ENCODE measurements at places on chromosomes 4 and X.

DNA sequence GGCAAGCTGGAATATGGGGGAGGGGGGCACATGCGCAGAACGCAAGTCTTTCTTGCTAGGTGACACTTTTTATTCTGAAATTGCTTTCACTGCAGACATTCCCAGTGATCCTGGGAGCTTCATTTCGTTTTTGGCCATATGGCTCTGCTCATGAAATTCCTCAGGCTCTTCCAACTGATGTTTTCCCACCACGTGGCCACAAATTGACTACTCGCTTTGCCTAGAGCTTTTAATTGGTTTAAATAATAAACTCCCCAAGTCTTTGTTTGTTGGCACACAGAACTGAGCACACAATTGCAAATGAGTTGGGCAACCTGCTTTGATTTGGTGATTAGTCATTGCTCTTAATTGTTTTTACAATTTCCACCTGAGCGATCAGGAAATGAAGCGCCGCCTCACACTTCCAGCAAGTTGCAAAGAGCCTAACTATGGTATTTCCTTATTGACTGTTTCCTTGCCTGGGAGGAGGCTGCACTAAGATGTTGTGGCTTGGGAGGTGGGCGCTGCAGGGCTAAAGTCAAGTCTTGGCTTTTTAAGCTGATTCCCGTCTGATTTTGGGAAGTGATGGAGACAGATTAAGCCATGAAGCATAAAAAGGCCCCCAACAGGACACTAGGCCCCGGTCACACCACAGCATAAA is 282.5 kb downstream of the ZIC3 start:
- no peak for DNase-seq

GRCh38 chr4:102614801-102615200 is 113.6 kb downstream of the NFKB1 start:
- no peak for DNase-seq

DNA sequence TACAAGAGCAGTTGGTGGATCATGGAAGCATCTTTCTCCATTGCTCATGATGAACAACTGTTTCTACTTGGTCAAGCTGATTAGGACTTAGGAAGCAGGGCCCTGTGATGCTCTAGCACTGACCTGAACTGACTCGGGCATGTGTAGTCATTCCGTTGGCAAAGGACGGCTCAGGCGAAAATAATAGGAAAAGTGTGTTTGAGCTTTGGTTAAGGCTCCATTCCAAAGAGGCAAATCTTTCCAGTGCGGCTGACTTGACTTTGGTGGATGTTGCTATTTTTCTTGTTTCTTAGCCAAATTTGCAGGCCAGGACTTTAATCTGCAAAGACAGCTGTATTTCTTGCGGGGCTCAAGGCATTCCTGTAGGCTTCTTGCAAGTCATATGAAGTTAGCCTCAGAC is 39.5 kb downstream of the ZNF518B start:
- no peak for DNase-seq

GRCh38 chr4:82864336-82864979 is 26.5 kb downstream of the SEC31A start:
- no peak for DNase-seq

DNA sequence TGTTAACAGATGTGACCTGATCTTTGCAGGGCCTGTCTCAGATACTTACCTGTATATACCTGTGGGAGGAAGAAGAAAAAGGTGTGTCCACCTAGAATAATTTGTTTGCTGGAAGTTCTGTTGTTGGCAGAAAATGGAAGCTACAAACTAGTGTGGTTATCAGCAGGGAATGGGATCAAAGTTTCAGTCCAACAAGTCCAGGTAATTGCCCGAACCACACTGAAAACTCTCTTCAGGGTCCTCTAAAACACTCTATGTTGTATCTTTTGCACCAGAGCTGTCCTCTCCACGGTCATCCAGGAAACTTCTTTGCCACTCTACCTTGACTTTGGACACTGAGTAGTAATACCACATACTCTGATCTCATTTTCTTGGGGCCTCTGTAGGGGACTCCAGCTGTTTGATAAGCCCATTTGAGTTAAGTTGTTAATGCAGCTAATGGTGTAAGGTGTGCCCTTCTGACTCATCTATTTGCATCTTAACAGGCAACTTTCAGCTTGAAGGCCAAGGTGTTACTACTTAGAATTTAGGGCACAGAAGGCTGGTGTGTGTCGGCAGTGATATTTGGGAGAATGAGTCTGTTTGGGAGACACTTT is 38.7 kb upstream of the GATB start:
- DNase-seq = no peak

- no peak for DNase-seq
These were observed 90.3 kb downstream of the COMMD8 start for GRCh38 chr4:47373174-47373573.

DNA sequence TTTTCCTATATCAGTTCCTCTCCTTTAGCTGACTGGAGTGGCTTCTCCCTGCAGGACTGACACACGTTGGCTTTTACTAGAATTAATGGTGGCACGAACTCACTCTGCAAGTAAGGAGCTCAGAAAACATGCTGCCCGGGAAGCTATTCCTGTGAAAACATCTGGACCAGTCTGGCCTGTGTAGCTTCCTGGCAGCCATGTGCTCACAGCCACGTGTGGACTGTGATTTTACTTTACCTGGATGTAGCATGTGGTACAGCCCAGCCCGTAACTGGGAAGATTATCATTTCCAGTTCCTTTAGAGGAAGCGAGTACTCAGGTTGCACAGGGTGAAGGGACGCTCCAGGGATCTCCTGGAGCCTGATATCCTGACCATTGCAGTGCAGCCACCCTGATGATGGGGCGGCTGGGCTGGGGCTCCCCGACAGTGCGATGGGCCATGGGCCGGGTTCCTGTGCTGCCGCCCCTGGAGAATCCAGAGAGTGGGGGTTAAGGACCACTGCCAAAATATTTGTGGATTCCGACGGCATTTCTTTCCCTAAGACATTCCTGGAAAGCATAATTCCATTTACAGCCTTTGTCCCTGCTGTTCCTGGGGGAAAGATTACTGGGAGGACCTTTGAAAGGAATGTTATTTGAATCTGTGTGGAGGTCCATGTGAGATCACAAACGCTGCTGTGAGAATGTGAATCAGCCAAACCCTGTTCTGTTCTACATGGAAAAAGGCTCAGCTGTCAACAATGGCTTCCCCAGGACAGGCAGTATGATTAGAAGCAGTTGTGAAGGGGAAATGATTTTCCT is 35.0 kb downstream of the PROM1 start:
- DNase-seq = no peak

DNA sequence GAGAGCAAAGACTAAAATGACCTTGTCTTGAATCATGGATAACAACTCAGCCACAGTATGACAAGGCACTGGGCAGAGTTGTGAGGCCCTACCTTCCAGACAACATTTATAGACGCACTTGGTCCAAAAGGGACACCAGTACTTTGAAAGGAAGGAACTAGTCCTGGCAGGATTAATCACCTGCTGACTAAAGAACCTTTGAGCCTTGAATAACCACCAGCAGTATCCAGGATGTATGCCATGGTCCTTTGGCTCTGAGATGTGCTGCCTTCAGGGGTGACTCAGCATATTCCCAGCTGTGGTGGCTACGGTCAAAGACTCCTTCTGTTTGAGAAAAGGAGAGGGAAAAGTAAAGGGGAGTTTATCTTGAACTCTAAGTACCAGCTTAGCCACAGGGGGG is 118.1 kb upstream of the PRR32 start:
- DNase-seq = no peak

DNA sequence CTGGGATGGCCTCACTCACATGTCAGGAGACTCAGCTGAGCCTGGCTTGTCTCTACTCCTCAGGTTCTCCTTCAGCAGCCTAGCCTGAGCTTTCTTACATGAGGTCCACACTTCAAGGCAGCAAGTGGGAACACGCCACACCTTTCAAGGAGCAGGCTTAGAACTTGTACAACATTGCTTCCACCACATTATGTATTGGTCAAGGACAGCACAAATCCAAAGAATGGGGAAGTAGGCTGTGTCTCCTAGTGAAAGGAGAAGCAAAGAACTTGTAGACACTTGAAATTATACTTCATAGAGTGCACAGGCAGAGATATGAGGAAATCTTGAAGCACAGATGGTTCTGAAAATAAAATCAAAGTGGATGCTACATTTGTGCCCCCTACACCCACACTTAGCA is 120.9 kb upstream of the NOCT start:
- DNase-seq = no peak

GRCh38 chr4:111839141-111839540 is 306.1 kb upstream of the FAM241A start:
- no peak for DNase-seq

DNA sequence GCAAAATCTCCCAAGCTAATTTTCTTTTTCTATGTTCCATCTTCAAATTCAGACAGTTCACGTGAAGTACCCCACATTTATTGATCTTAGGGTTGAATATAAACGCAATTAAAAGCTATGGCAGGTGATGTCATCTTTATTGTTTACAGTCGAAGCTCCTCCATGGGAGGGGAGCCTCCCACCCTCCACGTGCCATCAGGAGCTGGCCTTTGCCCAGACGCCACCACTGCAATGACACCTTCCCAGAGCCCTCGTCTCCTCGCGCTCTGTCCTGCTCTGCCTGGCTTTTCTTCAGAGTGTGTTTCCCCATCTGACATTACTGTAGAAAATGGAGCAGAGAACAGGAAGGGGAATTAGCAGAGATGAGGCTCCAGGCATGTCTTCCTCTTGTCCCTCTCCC is 18.8 kb upstream of the CYP4V2 start:
- DNase-seq = no peak

DNA sequence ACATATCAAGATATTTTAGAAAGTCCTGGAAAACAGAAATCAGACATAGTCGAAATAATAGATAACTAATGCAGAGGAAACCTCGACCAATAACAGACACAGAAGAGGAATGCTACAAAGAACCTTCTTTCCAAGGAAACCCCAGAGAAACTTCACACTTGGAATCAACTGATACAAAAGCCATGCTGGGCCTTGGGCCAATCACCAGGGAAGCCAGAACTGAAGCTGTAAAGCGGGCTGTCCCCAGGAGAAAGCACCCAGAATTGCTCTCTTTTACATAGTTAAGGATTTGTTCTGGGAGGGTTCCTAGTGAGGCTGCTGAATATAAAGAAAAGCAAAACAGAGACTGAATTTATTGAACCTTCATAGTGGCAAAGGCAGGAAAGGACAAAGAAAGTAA is 100.5 kb downstream of the PRDM5 start:
- DNase-seq = no peak

DNA sequence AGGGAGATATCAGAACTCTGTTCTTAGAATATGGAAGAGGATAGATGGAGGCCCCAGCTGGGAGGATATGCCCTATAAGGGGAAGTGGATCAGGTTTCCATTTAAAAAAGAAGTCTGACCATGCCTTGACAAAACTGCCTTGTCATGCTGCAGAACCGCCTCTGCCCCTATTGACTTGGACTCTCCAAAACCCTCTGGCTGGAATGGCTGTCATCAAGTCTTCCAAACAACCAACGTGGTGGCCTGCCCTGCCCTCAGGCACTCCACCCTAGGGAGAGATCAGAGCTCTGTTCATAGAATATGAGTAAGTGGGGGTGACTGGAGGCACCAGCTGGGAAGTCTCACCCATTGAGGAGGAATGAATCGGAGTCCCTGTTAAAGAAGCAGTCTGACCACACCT is 114.9 kb downstream of the VSIG4 start:
- DNase-seq = no peak

DNA sequence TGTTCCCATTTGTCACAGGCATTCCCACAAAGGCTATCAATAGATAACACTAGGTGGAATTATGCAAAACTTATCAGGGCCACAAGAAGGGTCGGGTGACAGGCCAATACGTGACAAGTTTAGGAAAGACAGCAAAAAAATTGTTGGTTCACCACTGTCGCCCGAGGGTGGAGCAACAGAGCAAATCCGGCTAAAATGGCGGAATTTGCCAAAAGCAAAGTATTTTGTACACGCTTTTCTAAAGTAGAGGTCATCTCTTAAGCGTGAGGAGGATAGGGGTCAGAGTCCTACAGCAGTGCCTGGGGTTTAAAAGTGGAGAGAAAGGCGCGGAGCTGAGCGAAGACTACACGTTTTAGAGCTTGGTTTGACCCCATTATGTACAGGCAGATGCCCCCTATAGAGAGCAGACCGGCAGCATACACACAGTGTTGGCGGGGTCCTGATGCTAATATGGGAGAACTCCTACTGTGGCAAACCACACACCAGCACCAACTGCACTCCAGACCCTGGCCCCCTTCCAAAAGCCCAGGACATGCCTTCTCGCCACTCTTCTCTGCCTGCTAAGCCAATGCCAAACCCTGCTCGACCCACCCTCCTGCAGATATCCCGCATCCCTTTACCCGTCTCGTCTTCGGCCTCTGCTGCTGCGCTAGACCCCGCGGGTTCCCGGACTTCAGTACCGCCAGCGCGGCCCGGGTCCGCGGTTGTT is 733 bp downstream of the CCNA2 start:
- DNase-seq = peak; percentile 68

- no peak for DNase-seq
These were observed 13.8 kb upstream of the ZNF674 start for GRCh38 chrX:46559062-46559461.

DNA sequence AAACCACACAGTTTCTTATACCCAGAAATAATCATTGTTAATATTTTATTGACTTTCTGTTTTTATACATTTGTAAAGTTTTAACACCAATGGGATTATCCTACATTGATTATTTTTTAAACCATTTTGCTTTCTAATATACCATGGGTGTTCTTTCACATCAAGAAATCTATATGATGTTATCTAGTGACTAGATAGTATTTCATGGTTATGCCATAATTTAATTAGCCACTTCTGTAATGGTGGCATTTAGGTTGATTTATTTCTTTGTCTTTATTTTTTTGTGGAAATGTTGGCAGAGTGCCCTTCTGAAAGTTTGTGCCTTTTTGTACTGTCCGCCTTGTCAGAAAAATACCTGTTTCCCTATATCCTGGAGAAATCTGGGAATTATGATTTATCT is 193.3 kb downstream of the CEP135 start:
- DNase-seq = no peak

- no peak for DNase-seq
These were observed 4.8 kb upstream of the GPM6B start for GRCh38 chrX:13821738-13822137.

GRCh38 chr4:100083289-100083688 is 107.0 kb downstream of the DDIT4L start:
- DNase-seq = no peak

GRCh38 chrX:150429594-150429993 is 66.5 kb downstream of the MAMLD1 start:
- no peak for DNase-seq

GRCh38 chrX:39063037-39063436 is 261.8 kb downstream of the MID1IP1 start:
- DNase-seq = peak; percentile 24

DNA sequence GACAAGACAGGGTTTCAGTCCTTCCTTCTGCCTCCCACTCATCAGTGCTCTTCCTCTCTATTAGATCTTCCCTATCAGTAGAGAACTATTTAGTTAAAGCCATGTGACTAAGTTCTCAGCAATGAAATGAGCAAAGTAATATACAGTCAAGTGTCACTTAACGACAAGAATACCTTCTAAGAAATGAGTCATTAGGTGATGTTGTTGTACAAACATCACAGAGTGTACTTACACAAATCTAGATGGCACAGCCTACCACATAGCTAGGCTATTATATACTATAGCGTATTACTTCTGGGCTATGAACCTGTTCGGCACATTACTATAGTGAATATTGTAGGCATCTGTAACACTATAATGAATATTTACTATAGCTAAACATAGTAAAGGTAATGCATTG is 71.3 kb downstream of the POU4F2 start:
- no peak for DNase-seq

- no peak for DNase-seq
These were observed 516.6 kb upstream of the LCORL start for GRCh38 chr4:18538121-18538520.
